ENCODE measurements at places on chromosomes 4 and X.

GRCh38 chrX:123424546-123424945 is 240.5 kb downstream of the GRIA3 start:
- DNase-seq: no peak

GRCh38 chrX:6120329-6120728 is 108.3 kb downstream of the NLGN4X start:
- DNase-seq: no peak

DNA sequence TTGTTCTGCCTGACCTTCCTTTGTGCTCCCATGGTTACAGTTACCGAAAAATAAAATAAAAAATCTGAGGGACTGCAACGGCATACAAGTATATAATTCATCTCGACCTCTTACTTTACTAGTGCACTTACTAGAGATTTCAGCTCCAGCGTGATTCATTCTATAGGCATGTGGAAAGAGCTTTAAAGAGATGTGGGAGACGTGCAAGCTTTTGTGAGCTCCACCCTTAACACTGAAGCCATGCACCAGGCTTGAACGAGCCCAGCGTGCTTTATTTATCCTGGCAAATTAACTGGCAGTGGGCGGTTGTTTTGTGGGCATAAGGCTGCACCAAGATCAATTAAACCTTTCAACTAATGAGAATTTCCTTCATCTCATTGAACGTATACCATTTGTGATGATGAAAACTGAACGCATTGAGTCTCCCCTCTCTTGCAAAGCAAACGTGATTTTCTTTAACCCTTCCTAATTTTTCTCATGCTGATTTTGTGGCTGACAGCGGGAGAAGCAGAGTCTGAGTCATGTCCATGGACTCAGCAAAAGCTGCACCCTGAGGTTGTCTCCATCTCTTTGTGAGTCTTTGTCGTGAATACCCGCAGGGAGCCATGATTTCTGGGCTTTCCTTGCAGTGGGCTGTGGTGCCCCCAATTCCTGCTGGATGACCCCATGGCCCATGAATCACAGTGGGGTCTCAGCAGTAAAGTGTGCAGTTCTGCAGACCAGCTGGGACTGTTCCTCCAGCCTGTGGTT is 60.1 kb downstream of the MXRA5 start:
- DNase-seq: no peak

DNA sequence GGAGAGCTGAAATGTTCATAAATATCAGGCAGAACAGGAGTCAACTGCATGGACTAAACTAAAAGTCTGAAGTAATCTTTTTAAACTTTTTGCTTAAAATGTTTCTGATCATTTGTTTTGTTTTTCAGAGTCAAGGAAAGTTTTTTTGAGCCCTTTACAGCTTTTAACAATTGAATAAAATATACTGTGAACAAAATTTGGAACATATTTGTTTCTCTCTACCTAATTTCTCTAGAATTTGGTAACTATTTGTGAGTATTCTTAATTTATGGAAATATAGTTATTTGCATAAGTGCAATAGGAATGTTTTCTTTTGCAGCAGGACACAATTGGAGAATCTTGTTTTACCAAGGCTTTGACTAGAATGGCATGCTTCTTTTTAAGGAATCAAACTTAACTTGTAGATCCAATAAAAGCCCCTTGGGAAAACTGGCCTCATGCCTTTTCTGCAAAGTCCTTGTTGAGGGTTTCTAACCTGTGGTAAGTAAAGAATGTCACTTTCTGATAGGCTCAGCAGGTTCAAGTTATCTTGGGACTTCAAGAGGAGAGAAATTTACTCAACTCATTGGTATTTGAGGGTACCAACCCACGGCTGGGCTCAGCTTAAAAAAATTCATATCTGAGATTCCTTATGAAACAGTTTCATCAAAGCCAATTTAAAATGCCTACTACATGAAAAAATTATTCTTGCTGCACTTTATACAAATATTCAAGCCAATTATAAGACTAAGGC is 91.5 kb downstream of the UPRT start:
- DNase-seq: no peak

DNA sequence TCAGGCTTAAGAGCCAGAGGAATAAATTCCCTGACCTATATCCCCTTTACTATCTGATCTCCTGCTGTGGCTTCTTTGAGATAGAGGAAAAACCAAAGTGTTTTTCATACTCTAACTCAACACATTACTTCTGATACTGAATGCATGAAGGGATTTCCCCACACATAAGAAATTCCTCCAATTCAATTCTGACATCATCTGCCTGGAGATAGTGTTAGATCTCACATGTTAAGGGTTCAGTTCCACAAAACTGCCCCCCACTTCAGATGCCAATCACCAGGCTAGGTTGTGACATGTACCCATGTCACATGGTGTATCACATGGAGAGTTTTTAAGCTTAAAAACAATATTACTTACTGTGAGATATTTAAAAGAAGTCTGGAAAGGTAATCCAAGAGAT is 46.8 kb downstream of the GSTCD start:
- DNase-seq: no peak

- no peak for DNase-seq
Measured at GRCh38 chrX:55714161-55714560, 3.4 kb upstream of the RRAGB start.

DNA sequence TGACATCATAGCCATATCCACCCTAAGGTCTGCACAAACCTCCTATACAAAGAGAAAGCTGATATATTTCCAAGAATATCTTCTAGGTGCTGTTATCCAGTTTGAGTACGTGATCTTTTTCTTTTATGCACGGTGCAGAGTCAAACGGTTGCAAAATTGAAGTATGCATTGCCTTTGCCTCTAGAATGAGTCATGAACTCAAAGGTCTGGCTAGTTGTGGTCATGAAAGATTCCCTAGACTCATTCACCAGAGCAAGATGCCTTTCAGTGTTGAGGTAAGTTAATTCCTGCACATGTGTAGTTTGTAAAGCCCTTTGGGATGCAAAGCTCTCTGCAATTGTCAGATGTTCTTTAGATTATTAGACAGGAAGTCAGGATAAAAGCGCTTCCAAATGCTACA is 704.4 kb downstream of the PCDH19 start:
- DNase-seq: no peak

DNA sequence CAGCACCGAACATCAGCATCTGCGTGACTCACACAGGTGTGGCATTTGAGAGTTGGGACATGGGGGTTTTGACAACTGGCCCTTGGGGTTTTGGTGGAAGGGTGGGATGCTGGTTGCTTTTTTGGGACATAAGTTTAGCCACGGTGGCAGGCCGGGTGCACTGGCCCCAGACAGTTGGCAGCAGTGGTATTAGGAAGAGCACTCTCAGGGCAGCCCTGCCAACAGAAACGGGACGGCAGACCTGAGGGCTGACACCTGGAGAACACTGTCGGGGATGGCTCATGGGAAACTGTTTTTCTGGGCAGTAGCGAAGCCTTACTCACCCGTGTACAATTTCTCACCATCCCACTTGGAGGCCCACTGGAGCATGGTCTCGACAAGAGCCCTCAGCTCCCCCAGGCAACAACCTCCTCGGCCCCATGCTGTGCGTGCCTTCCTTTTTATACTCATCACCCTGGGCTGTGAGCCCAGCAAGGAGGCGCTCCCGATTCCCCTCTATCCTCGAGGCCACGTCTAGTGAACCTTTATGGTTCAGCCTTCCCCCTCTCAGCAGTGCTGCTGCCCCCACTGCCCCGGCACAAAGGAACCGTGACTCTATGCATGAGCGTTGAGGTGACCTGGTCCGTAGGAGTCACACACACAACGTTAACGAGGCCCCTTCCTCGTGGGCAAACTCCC is 30.6 kb downstream of the WDR1 start:
- no peak for DNase-seq

GRCh38 chrX:135484641-135485289 is 35.7 kb upstream of the INTS6L start:
- DNase-seq: peak; percentile 0

GRCh38 chr4:54230484-54231418 is 1.7 kb downstream of the PDGFRA start:
- no peak for DNase-seq

DNA sequence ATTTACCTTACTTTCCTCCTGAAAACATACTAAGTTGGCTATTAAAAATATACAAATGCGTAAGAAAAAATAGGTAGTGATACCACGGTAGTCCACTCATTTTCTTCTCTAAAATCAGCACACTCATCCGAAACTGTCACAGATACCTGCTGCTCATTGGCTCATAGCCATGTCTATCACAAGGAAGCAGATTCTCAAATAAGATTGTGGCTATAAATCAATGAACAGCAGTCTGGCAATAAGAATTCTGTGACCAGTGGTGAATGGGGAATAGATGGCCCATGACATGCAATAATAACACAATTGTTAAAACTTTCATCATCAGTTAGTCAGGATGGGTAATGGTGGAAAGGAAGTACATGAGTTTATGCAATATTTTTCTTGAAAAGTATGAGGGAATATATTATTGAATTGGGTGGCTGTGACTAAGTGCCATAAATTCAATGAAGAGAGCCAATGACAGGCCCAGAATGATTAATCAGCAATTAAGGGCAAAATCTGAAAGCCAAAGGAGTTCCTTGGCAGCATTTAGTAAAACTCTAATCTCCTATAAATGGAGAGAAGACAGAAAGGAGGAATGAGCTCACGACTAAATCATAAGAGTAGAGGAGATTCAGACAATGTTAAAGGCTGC is 202.3 kb upstream of the NEIL3 start:
- no peak for DNase-seq

DNA sequence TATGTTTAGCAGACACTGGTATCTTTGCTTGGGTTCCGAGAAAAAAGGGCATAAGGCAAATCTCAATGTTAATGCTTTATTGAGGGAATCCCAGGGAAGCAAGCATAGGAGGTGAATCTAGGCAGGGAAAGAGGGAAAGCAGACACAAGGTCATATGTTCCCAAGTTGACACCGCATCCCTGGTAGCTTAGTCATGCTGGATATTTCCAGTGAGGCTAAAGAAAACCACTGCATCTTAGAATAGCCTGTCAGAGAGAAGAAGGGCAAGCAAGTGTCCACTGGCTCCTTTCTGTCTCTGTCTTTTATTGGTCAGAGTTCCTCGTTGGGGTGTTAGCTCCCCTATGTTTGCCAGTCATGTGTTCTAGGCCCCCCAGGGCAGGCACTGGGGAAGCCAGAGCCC is 104.7 kb downstream of the NKX6-1 start:
- no peak for DNase-seq
